ENCODE measurements at places on chromosomes 4 and X. TPM values are rescaled to one million over a fixed set of nuclear protein-coding genes. Genes with fewer than 3 reads are reported as not detected.

DNA sequence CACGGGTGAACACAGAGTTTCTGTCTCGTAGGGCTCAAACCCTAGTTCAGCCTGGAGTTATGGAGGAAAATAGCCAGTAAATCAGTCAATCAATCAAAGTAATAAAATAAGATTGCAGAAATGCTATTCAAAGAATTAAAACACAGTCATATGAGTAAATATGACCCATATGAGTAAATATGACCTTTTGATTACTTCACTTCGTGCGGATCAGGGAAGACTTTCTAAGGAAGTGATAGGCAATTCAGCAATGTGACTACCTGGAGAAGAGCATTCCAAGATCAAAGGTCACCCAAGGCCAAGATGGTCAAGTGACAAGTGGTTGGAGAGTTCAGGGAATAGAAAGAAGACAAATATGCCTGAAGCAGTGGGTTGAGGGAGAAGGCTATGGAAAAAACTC, 722.6 kb downstream of the ADGRL3 start:
- no peak for DNase-seq

GRCh38 chr4:181597766-181598165, 645.4 kb upstream of the TENM3 start:
- DNase-seq = peak; percentile 64

GRCh38 chr4:77196866-77197265, 39.9 kb downstream of the CCNG2 start:
- no peak for DNase-seq

Gene TRPC3
- polyA plus RNA-seq = 1.1 TPM

GRCh38 chr4:151865312-151865711, 104.5 kb upstream of the GATB start:
- no peak for DNase-seq

DNA sequence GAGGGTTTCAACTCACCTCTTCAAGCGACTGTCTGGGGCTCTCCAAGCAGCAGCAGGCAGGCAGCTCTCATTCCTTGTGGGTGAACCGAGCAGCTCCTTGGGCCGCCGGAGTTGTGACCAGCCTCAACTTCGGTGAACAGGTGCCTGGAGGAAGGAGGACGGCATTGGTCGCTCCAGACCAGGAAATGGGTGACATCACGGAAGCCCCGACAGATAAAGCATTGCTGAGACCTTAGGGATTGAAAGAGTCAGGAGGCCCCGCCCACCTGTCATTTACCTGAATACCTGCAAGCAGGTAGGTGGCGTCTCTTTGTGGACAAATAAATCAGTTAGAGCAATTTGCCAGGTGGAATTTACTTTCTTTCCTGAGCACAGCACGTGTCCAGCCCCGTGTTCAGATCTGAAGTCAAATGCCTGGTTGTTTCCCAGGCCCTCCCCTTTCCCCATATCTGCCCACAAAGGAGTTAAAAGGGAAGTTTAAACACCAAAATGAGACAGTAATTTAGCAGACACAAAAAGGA, at the start of gene LNX1:
Gene LNX1 (minus strand): TSS at position 115 of the 521 bp plus-strand sequence. CDS start 17,484 bp downstream, outside the sequence.
- DNase-seq = no peak

DNA sequence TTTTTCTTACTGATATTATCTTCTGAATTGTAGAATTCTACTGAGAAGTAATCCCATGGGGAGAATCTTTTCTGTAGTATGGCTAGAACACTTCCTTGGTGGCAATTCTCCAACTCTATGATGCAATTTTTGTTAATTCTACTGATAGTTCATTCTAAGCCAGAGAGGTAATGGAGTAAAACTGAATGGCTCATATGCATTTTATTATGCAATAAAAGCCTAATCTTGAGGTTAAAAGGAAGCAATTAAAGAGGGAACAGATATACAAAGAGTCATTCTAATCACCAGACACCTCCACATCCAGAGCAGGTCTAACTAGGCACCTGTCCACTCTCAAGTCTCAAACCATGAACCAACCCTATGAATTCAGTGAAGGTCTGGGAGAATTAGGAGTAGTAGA, 9.7 kb downstream of the RAP2C start:
- peak; percentile 43 for DNase-seq

Gene SLC49A3
- 0.36 TPM for polyA plus RNA-seq

DNA sequence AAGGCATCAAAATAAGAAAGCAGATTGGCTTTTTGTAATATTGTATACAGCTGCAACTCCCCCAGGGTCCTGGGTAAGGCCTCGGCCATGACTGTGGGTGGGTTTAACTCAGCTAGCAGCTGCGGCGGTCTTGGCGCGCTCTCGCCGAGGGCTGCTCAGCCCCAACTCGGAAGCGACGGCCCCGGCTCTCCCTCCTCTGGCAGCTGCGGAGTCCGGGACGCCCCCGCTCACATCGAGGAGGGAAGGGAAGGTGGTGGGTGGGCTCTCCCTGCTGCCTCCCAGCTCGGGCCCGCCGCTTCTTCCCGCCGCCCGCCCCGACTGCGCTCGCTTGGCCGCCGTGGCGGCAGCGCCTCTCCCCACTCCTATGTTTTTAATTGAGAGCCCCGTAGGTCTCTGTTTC, 51.2 kb downstream of the GPR50 start:
- DNase-seq = no peak

Gene CCDC158
- not detected for polyA plus RNA-seq

Gene EXOC1L
- not detected for polyA plus RNA-seq

Gene PHEX
- polyA plus RNA-seq = 0.04 TPM

DNA sequence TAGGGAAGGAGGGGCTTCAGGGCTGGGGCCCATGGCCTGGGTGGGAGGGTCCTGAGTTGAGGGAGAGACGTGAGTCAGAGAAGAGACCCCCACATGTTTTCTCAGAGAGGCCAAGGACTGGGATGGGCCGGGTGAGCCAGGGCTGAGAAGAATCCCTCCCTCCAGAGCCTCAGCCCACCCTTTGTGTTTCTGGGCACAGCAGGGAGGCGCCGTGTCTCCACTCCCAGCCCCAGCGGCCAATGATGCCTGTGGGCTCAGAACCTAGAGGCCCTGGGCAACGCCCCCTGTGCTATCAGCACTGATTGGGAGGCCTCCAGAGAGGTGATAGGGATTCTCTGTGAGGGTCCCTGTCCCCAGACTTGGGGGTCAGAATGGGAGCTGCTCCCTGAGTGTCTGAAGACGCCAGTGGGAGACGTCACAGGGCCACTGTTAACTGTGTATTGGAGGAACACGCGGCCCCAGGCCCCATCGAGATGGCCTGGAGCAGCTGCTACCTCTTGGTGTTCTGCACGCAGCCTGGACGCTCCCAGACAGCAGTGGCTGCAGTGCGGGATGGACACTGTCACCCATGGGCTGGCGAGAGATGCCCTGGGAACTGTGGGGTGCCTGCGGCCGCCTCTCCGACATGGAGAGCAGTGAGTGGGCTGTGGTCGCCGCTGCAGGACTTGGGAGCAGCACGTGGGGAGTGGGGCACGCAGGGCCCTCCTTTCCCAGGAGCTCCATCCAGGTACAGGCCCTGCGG, 8.5 kb downstream of the FGFRL1 start:
- no peak for DNase-seq

DNA sequence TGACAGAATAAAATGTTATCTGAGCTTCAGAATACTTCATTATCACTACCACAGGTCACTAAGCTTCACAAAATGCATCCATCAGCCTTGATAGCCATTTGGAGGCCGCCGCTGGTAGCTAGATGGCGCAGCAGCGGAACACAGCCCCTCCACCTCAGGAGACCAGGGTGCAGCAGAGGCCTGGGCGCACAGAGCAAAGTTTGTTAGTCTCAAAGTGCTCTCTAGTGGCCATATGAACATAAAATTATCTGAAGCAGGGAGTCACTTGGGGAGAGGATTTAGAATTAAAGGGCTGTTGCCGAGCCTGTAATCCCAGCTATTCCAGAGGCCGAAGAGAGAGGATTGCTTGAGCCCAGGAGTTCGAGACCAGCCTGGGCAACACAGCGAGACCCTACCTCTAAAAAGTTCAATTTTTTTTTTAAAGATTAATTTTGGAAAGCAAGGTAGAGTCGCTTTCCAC, 8.1 kb upstream of the DCTD start:
- DNase-seq = peak; percentile 84

GRCh38 chr4:145308598-145308997, 128.2 kb upstream of the OTUD4 start:
- peak; percentile 22 for DNase-seq

DNA sequence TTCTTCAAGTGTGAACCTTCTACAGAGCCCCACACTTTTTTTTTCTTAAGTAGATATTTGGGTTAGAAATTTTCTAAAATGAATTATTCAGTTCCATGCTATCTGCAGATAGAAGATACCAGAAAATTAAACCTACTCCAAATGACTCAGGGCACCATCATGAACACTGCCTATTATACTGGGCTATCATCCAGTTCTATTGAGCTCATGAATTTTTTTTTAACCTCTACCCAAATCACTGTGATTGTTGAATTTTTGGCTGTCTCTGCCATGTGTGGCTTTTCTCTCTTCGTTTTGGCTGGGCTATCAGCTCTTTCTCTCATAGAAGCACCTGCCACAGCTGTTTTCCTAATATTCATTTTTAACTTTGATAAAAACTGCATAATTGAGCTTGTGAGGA, 31.0 kb upstream of the SLC34A2 start:
- DNase-seq = no peak

Gene MAGEA11
- not detected for polyA plus RNA-seq
